ENCODE measurements at places on chromosomes 6 and 20.

- no peak for DNase-seq
Observed at GRCh38 chr6:12654107-12654506, 62.5 kb upstream of the PHACTR1 start.

DNA sequence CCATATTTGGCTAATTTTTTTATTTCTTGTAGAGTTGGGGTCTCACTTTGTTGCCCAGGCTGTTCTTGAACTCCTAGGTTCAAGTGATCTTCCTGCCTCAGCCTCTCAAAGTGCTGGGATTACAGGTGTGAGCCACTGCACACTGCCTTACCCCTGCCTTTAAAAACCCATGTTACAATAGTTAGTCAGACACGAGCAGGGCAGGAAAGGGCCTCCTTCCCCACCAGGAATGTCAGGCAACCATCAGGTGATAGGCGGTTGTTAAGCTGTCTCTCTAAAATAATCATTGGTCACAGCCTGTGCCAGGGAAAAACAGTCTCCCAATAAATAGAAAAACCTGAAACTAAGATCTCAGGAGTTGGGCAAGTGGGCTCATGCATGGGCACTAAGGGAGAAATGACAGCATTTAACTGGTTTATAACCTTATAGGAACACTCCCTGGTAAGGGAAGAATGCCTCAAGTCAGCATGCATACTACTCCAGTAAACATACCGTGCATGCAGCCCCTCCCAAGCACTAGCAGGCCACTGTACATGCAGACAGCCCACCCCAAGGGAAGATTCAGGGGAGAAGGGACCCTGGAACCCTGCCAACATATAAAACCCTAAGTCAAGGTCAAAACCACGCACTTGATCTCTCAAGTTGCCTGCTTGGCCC is 8.4 kb downstream of the OR2H2 start:
- DNase-seq, result no peak

- DNase-seq, result no peak
Observed at GRCh38 chr6:77466055-77466450, 2.8 kb upstream of the HTR1B start.

GRCh38 chr6:90610301-90610750 is 23.5 kb upstream of the MAP3K7 start:
- DNase-seq, result peak; percentile 27

GRCh38 chr6:95923518-95923917 is 92.3 kb upstream of the FUT9 start:
- no peak for DNase-seq

DNA sequence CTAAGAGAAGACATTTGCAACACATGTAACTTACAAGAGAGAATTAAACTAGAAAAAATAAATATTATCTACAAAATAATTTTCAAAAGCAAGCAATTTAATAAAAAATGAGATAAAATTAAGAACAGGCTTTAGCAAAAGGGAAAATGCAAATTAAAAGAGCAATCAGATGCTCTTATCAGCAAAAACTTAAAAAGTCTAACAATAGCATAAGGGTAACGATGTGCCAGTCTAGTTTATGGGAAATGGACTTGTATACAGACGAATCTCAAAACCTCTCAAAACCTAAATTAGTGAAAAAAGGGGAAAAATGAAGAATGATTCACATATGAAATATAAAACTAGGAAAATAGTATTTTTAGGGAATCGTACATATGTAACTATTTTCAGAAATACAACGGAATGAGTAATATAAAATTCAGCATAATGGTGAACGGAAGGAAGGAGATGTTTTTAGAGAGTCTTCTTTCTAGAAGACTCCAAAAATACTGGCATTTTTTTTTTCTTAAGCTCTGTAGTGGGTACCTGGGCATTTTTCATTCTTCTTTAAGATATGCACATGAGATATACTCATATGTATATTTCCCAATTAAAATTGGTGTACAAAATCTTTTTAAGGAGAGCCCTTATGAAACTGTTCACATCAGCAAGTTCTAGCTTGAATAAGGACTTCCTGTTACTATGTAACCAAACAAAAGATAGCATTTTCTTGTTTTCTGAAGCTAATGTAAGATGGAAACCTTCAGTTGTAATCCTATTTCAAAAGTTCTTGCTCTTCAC is 927 bp upstream of the MANEA start:
- DNase-seq, result peak; percentile 20

DNA sequence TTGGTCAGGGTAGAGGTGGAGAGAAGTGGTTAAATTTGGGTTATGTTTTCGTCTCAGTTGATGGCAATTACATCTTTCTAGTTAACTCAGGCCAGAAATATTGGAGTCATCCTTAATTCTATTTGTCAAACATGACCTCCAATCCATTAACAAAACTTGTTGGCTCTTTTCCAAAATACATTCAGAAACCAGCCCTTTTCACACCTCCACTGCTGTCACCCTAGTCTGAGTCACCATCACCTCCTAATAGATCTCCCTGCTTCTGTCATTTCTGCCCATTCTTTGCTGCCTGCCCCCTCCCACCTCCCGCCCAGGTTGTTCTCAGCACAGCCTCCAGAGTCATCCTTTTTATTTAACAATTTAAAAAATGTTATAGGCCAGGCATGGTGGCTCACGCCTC is 3.0 kb upstream of the ABCF1 start:
- DNase-seq, result no peak

- no peak for DNase-seq
Observed at GRCh38 chr6:97110626-97111025, 172.4 kb downstream of the MMS22L start.

DNA sequence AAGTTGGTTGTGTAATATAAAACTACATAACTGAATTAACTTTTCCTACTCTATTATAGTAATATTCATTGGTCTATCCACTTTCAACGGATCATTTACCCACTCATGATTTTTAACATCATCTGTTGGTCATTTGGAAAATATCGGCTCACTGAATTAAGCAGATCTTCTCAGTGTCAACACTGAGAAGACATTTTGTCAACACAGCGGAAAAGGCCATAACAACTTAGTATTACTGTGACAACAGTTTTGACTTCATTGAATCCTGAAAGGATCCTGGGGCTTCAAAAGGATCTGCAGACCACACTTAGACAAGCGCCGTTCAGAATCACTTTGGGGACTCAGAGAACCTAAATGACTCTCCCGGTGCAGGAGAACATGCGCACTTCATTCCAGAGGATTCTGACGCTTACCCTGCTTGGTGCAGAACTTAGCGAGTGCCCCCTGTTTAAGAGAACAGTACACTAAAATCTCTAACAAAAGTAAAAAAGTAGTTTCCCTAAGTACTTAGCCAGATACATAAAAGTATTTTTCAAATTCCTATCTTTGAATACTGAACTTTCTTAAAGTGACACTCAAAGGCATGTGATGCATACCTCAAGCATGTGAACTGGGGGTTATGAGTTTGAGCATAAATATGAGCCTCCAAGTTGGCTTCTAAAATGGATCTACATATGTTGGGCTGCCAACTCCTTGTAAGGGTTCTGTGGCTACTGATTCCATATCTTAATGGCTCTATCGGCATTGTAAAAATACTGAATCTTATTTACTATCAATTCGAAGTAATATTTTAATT is 4.0 kb downstream of the ZBTB2 start:
- DNase-seq, result no peak

GRCh38 chr6:127606131-127606562 is 29.2 kb downstream of the C6orf58 start:
- peak; percentile 4 for DNase-seq

- no peak for DNase-seq
Observed at GRCh38 chr20:8656335-8656734, 412.6 kb upstream of the PLCB4 start.

DNA sequence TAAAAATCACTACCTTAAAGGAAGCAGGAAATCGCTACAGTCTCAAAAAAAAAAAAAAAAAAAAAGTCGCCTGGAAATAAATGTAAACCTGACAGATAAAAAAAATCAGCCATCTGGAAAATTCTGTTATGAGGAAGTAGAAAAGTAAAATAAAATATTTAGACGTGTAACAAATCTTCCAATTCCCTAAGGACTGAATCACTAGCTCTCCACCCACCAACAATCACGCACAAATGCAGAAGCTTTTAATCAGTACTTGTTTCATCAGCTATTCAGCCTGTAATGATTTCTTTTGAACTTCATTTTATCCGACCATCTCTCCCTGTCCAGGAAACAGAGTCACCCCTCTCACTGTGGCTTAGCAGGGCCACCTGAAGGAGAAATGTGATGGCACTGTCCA is 59.0 kb downstream of the SLC23A2 start:
- no peak for DNase-seq
